ENCODE measurements at places on chromosomes 2 and 18. TPM values are rescaled to one million over a fixed set of nuclear protein-coding genes. Genes with fewer than 3 reads are reported as not detected.

Gene DSG3
- total RNA-seq: not detected

DNA sequence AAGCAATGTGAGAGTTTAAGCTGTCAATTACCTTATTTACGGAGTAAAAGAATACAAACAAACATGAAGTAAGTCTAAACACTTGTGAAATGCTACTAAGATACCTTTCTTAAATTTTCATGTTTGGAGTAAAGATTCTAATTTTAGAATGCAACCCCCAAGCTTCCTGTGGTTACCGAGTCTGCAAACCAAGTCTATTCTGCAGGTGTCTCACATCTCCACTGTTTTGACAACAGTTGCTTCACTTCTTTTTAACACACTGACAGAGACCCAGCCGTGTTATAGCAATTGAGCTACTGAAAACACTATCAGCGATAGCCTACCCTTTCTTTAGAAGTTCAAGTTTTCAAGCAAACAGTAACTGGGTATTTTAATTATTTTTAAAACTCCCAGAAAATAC is 608.3 kb downstream of the ERBB4 start:
- no peaks in the 10 kb centered on the region for H3K4me1 ChIP-seq
- no peaks in the 10 kb centered on the region for H3K36me3 ChIP-seq
- H3K27me3 ChIP-seq: no peaks in the 10 kb centered on the region
- no peak for DNase-seq
- no peak overlapping the region for H3K27ac ChIP-seq

DNA sequence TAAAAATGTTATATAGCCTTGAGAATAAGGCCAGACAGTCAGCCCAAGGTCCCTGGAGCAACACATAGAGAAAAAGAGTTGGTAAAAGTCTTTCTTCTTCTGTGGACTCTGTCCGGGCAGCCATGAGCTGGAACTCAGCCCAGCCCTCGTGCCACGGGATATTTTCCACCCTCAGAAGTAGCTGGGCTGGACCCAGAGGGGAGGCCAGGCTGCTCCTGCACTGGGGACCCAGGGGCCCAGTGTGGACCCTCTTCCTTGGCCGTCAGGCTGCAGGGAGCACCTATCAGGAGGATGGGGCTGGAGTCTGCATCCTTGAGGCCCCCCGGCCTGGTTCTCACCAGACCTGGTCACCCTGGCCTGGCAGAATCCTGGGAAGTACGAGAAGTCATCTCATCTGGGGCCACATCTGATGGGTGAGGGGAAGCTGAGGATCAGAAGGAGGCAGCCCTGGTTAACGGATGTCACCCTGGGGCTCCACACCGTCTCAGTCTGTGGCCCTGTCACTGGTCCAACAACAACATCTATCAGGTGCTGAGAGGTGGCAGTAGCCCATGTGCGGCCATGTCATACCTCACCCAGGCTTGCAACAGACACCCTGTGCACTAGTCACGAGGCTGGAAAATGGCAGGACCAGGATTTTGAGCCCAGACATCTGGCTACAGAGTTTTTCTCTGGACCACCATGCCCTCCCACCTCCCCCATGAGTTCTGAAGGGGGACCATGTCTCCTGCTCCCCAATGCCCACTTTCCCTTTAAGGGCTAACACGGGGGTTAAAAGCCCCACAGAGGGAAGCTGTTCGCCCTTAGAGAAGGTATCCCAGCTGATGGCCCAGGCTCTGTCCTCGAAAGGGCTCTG is 33.0 kb downstream of the SDC1 start:
- peaks cover 5% of the 10 kb centered on the region for H3K27me3 ChIP-seq
- H3K4me3 ChIP-seq: no peak overlapping the region

Gene DCC
- not detected for total RNA-seq

GRCh38 chr18:61651880-61652268 is 240.9 kb downstream of the RNF152 start:
- H3K4me1 ChIP-seq: no peaks in the 10 kb centered on the region
- no peak overlapping the region for H3K4me3 ChIP-seq
- no peak overlapping the region for H3K27ac ChIP-seq
- H3K27me3 ChIP-seq: no peaks in the 10 kb centered on the region
- DNase-seq: no peak

Gene MYCN
- total RNA-seq: not detected

Gene GAREM1
- total RNA-seq: not detected

GRCh38 chr2:229335877-229336346 is 64.8 kb upstream of the PID1 start:
- no peak overlapping the region for H3K27ac ChIP-seq
- H3K4me3 ChIP-seq: no peak overlapping the region
- no peaks in the 10 kb centered on the region for H3K27me3 ChIP-seq

GRCh38 chr2:1693723-1694122 is 50.6 kb downstream of the PXDN start:
- no peaks in the 10 kb centered on the region for H3K36me3 ChIP-seq
- H3K27ac ChIP-seq: no peak overlapping the region
- H3K27me3 ChIP-seq: no peaks in the 10 kb centered on the region
- no peak overlapping the region for H3K4me3 ChIP-seq
- no peak for DNase-seq
- H3K4me1 ChIP-seq: no peaks in the 10 kb centered on the region

Gene FMNL2
- 16.1 TPM for total RNA-seq

Measured in activated T-helper 1 cell treated with anti-CD3 and anti-CD28 coated beads, Interleukin-12 subunit alpha, Interleukin-12 subunit beta, Interleukin-2, Interleukin-4 antibody, amounts not matched to agents 30 ng/mL and 10 ng/mL and 1 ng/mL, durations not matched to agents 14 hours and 24 hours and 36 hours (primary cell).